ENCODE measurements at places on chromosomes 5 and 9.
A peak's percentile ranks its signal among the peaks of the same experiment; 100 is the strongest.

DNA sequence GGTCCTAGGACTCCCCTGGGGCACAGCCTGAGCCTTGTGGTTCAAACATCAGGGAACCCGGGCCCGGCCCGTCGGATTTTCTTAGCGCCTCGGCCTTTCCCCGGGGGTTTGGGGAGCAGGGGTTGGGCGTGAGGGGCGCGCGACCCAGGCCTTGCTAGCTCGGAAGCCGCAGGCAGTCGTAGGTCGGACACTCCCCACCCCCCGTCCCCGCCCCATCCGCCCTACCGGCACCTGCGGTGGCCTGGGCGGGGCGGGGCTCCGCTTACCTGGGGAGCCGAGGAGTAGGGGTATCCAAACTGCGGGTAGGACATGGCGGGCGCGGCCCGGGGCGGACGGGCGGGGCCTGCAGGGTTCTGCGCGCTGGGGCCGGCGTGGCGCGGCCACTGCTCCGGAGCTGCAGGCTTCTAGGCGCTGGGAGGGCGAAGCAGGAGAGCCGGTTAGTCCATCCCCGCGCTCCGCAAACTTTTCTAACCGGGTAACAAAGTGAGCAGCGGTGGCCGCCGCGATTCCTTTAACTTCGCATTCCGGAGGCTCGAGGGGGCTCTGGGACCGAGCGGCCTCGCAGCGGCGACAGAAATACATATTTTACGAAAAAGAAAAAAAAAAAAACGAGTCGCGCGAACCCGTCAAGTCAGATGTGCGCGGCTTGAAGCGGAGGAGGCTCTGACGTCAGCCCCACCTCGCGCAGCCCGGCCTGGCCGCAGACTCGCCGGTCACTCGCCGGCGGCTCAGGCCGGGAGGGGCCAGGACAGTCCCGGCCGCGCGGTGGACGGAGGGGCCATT, at the start of gene IRX4:
Gene IRX4, minus strand, starts transcription at position 589 of the 783 bp plus-strand sequence. Its CDS starts 278 bp downstream, at position 311.
- DNase-seq = no peak

- no peak for DNase-seq
These were observed 26.5 kb upstream of the TRIM36 start for GRCh38 chr5:115196161-115196560.

DNA sequence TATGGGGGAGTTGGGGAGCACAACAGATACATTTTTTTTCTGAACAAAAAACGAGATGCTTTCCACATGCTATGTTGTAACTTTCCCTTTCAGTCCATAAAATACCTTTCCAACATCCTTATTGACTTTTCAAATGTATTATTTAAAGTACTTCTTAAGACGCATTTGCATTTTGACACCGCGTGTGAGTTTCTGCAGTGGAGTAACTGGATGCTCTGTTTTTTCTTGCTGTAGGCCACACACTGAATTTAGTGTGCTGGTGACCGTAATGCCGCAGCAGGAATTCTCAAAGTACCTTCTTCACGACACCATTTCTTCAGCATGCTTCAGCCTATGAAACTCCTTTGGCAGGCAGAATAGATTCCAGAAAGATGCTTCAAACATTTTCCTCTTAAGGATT, 14.3 kb upstream of the EPB41L4B start:
- no peak for DNase-seq

DNA sequence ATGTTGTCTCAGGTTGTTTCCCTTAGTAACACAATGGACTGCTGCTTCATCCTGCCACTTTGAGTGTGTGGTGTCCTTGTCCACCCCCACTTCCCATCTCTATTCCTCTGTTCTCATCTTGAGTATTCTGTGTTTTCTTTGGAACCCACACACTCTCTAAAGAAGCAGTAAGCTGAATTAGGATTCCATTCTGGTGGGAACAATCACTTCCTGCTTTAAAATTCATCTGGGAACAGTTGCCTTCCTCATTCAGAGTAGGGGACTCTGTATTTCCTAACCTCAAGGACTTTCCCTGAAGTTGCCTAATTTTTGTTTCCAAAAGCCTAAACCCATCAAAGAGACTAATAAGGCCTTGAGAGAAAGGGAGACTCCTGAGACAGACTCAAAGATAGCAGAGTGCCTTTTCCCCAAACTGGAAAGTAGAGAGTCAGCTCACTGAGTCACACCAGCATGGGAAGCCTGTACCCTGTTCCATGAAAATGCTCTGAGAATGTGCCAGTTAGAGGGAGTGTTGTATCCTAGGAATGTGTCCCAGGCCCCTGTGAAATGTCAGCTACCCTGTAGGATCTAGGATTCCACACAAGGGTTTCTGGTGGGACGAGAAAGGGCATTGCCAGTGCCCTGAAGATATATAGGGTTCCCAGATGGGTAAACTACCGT, 63.6 kb downstream of the CCDC192 start:
- no peak for DNase-seq

DNA sequence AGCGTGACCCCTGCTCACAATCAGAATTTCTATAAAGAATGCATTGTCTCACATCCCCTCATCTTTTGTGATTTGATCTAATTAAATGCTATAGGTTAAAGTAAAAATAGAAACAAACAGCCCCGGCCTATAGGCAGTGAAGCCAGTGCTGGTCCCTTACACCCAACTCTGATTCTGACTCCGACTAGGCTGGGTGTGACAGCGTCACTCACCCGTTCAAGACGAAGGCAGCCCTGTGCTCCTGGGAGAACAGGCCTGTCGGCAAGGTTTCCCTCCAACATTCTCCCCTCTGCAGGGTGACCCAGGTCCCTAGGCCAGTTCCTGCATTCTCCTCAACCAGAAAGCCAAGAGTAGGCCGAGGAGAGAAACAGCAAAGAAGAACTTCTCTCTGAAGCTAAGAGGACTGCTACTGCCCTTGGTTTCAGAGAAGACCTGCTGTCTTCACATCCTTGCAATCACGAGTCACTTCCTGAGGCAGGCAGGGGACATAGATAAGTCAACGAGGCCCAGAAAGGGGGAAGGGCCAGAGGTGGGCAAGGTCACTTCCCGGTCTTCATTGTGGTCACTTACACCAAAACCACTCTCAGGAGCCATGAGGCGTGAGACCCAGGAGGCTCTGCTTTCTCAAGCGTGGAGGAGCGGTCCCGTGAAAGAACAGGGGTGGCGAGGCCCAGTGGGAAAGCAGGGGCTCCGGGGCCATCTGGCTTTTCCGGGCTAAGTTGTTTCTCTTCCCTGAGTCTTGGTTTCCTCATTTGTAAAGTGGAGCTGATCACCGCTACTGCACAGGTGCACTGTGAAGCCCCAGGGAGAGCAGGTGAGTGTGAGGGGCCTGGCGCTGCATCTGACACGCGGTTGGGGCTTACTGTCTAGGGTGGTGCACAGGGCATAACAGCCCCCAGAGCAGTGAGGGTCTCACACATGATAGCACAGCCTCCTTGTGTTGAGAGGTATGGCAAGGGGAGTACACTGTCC, 200.8 kb downstream of the CRB2 start:
- DNase-seq = peak; percentile 5

DNA sequence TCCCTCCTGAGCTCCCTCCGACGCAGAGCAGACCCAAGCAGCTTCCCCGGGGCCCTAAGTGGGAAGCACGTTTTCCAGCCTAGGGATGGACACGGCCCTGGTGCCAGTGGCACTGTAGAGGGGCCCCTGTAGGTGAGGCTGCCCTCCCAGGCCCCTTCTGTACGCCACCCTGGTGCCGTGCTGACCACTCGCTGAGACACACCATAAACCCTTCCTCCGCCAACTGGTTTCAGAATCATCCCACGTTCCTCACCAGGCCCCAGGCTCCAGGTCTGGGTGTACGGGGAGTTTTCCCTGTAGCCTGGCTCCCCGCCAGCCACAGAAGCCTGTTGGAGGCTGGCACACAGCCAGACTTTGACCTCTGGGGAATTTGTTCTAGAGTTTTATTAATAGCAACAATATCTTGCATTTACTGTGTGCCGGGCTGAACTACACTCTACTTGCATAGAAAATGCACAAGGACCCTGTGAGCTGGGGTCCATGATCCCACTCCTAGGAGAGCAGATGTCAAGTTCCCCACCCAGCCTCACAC, 18.2 kb upstream of the WDR38 start:
- no peak for DNase-seq

- DNase-seq = no peak
These were observed 2.6 kb downstream of the IGFBPL1 start for GRCh38 chr9:38421498-38422211.

Data from HS-5 (cell line).